ENCODE measurements at places on chromosomes 1 and 21.

DNA sequence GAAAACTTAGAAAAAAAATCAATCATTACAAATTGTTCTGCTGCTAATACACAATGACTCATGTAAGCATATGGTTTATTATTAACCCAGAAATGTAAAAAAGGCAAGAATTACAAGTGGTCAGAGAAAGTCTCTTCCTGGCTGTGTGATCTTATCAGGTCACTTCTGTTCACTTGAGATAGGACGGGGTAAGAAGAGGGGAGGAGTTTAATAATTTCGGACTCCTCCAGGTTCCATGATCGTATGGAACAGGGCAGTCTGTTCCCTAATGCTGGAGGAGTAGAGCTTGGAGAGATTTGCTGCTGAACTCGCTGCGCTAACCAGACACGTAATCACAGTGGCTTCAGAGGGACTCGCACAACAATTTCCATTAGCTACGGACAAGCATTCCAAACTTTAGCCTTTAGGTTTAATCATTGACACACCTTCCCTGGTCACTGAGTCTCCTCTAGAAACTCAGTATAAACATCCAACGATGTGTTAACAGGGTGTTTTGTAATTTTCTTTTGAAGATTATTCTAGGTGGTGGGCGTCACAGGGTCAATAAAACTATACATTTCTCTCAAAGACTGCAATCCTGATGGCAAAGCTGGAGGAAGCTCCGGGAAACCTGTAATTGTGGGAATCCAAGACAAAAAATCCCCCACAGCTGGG lies 1.3 kb downstream of the CRYZ start:
- DNase-seq = peak; percentile 25

GRCh38 chr1:22689505-22689904 lies 21.1 kb upstream of the EPHB2 start:
- no peak for DNase-seq

- DNase-seq = no peak
Measured at GRCh38 chr1:194358208-194358581, 1171.8 kb upstream of the B3GALT2 start.

GRCh38 chr21:35663856-35664606 lies 396.3 kb downstream of the SETD4 start:
- no peak for DNase-seq

DNA sequence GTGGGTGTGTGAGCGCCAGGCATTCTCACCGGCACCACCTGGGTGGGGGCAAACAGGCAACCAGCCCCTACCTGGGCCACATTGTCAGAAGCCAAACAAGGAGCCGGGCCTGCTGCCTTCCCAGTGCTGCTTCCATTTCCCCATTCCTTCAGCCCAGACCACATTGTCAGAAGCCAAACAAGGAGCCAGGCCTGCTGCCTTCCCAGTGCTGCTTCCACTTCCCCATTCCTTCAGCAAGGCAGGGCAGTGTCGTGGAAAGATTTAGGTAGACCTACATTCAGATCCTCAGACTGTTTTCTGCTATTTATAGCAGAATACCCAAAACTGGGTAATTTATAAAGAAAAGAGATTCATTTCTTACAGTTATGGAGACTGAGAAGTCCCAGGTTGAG lies 47.0 kb upstream of the EFHD2 start:
- DNase-seq = no peak

DNA sequence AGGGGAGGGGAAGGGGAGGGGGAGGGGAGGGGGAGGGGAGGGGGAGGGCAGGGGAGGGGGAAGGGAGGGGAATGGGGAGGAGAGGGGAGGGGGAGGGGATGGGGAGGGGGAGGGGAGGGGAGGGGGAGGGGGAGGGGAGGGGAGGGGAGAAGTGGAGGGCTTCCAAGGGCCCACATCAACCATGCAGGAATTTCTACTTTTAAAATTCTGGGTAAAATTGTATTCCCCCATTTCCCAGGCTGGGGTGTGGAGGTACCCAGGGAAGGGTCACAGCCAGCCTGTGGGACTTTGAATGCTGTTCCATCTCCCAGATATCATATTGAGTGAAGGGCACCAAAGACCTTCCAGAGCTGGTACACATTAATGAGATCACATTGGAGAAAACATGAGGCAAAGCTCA lies 126.9 kb upstream of the ETS2 start:
- DNase-seq = no peak

DNA sequence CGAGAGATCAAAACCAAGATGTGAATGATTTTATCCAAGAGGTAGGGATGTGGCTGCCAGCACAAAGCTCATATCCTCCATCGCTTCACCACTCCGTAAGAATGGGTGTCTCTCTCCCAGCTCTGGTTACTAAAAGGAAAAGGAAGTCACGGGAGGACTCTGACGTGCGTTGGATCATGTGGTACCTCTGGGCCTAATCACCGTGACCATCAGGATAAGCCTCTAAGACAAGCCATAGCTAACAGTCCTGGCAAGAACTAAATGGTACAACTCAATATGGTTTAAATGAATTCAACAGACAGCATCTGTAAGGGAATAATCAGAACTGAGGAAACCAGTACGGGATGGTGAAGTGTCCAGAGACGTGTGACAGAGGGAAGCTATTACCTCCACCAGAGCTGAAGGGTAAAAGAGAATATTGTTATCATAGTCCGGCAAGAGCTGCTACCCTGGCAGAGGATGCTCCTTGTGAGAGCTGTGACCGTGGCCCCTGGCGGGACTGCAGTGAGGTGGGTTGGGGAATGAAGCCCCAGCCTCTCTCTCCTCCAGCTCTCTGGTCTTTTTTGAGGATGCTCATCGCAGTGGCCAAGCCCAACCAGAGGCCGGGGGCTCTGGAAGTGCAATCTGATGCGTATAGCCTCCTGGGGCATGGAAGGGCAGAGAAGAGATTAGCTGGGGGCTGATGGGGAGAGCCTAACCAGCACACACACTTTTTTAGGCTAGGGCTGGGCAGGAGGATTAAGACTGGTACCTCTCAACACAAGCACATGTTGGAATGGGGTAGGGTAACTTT lies 54.2 kb downstream of the KIAA1614 start:
- no peak for DNase-seq

DNA sequence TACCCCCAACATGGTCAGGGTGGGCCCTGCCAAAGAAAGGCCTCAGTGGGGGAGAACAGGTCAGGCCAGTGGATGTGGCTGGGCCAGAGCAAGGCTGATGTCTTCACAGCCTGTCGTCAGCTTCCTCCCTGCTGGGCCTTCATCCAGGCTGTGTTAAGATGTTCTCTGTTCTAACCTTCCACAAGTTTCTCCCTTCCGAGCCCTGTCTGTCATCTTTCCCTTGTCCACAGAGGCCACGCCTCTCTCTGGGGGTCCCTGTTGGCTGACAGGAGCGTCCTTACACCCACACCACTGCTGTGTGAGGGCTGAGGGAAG lies 36.2 kb downstream of the SIM2 start:
- DNase-seq = no peak

- DNase-seq = no peak
Measured at GRCh38 chr1:116971258-116971860, 30.2 kb upstream of the CD101 start.

- DNase-seq = no peak
Measured at GRCh38 chr1:241582921-241583321, 50.7 kb downstream of the KMO start.

DNA sequence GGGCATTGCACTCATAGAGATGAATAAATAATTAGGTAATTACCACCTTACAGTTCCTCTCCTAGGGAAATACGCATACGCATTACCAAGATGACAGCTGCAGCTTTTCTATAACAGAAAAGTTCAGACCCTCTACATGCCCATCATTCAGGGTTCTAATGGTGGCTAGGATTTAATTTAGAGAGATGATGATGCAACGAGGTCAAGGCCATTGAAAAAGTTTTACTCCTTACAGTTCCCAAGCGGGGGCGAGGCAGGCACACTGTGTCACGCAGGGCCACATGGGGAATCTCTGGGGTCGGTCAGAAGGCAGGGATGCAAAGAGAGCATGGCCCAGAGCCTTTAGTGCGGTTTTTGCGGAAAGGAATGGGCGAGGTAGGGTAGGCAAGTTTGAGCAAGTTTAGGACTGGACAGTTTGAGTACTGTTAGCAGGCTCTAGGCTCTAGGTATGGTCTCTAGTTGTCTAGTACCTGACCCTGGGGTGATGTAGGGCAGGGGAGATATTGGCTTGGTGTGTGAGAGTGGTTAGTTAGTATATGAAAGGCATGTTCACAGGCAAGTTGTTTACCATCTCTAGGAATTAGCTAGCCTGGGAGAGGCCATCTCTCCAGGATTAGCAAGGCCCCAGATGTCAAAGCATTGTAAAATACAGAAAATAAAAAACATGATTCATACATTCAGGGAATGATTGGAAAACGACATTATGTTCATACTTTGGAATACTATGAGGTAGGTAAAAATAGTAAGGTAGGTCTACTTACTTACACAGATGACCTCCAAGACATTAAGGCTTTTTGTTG lies 29.6 kb upstream of the ID3 start:
- no peak for DNase-seq

DNA sequence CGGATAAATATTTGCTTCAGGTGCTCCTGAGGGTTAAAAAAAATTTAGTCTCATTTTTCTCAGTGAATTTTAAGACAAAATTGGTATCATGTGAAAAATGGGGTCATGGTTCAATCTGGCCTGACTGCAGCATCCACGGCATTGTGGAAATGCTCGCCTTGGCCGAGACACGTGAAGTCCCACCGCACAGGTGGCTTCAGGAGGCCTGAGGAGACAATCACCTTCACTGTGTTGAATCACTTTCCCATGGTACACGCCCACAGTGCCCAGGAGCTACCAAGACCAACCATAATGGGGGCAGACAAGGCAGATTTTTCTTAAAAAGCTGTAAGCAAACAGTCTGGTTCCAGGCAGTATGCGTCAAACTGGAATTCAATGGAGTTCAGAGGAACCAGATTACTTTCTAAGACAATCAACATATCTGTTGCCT lies 11.0 kb upstream of the CPLANE2 start:
- DNase-seq = no peak

- no peak for DNase-seq
Measured at GRCh38 chr1:7089497-7089896, 304.2 kb downstream of the CAMTA1 start.

DNA sequence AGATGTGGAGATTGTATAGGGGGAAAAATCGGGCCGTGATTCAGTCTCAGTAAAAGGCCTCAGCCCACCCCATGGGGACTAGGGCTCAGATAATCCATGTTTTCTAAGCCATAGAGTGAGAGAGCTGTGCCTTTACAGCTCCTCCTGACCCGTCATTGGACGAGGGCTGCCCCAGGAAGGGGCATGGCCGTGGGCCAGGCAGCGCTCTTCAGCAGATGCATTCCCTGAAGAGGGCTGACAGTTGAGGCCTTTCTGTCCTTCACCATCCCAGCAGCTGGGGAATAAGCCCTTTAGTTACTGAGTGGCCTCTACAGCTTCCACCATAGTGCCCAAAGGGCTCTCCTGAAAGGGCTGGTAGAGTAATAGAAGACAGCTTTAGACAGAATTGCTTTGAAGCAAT lies 57.2 kb downstream of the ST3GAL3 start:
- DNase-seq = no peak

DNA sequence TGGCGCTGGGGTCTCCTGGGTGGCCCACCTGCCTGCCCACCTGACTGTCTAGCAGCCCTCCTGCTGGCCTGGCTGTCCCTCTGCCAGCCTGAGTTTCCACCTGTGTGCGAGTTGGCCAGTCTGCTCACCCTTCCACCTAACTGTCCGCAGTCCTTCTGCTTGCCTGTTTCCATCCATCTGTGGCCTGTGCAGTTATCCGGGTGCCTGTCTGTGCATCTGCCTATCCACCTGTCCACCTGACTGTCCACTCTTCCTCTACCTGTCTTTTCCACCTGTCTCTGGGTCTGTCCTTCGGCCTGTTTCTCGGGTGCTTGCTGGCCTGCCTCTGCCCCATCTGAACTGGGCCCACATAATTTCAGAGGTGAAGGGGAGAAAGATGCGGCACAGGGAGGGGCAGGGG lies 1.9 kb downstream of the KCNQ4 start:
- DNase-seq = no peak

- no peak for DNase-seq
Measured at GRCh38 chr1:243246916-243247315, 8.2 kb downstream of the CEP170 start.

DNA sequence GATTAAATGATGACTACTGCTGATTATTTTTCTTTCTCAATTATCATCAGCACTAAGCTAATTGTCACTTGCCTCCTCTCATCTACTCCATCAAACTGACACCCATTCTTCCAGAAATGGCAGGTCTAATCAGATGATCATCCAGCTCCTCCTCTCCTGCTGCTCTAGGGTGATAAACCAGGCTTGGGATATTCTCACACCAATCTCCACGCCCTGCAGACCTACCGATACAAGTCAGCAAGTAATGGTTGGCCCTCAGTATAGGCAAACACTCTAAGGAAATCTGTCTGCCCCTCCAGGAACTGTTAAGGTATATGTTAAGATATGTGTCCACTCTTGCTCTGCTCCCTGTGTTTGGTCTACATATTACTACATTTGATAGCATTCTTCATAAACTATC lies 36.3 kb upstream of the C1orf21 start:
- DNase-seq = no peak

- DNase-seq = no peak
Measured at GRCh38 chr1:64473367-64473766, 3.4 kb downstream of the CACHD1 start.

DNA sequence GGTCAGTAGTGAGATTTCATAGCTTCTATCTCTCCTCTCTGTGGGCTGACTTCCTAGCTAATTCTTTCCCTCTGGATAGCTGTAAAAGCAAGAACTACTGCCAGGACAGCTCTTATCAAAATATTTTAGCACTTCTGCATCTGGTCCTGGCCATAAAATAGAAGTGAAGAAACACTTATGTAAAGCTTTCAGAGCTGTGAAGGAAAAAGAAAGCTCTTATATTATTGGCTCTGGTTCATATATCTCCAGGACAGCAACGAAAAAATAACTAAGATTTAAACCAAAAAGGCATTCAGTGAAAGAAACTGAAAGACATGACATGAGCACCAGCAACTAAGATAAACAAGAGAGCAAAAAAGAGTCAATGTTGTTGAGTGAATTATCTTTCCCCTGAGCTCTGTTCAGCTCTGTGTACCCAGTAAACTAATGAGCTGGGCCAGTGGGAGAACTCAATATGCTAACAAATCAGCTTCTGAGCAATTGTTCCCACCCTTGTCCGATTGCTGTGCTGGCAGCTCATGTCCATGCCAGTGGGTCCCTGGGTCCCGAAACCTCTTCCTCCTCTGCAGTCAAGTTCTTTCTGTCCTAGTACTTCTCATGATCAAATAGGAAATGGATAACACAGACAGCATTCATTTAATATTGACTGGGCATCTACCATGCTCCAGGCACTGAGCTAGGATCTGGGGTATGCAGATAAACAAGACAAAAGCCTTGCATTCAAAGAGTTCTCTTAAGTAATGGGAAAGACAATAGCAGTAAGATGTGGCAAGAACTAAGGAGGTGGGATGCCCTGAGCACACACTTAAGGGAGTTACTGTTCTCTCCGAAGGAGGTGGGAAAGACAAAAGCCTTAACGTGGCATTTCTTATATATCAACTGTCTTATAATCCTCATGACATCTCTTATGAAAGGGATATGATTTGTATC lies 45.3 kb upstream of the MAN1A2 start:
- no peak for DNase-seq

- no peak for DNase-seq
Measured at GRCh38 chr1:98331718-98332311, 329.7 kb upstream of the SNX7 start.

Data from lung (tissue), 17 donors.